ENCODE measurements at places on chromosomes 2 and 18.

DNA sequence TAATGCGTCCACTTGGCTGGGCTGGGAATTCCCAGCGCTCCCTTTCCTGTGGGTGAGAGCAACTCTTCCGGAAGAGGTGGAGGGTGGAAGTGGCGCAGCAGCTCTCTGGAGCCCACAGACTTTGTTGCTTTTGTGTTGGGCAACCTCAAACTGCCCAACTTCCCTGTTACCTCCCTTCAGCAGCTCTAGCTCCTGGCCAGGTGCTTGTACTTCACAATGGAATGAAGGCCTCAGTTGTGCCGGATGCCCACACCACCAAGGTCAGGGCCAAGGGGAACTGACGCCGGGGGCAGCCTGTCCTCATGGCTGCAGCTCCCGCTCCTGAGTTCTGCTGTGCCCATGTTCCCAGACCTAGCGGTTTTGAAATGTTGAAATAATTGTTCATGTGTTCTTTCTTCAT lies 322.9 kb downstream of the GALR1 start:
- DNase-seq: no peak

DNA sequence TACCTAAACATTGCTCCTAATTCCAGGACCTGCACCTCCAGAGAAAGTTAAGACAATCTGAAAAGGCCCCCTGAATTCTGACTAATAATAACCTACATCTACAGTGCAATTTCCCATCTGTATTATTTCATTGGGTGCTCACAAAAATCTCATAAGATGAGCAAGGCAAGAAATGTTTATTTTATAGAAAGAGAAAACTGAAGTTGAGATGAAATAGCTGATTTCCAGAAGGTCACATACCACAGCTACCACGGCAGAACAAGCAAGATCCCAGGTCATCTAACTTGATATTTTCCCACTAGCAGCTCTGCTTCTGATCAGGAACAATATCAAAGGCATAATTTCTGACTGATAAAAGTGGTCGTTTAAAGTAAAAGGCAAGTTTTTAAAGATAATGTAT lies 105.8 kb upstream of the COL5A2 start:
- no peak for DNase-seq

DNA sequence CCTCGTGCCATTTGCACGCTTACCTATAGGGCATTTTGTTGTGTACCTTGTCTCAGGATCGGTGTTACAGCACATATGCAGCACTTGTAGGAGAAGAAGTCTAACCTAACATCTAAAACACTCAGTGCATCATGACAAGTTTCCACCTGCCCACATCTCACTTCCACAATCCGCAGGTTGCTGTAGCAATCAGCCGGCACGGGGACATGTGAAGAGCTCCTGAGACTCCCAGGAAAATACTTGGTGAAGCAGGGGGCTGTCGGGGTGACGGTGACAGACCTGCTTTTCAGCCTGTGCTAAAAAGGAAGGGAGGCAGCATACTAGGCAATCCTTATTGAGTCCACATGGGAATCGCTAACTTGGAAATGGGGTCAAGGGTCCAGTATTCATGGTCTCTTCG lies 172.2 kb downstream of the MYT1L start:
- no peak for DNase-seq

GRCh38 chr2:112768432-112768831 lies 4.0 kb upstream of the CKAP2L start:
- DNase-seq: no peak

- DNase-seq: no peak
These were observed 80.6 kb upstream of the CCDC195 start for GRCh38 chr2:224796695-224797305.

GRCh38 chr2:85889627-85890281 lies 964 bp upstream of the ST3GAL5 start:
- DNase-seq: no peak

- DNase-seq: no peak
These were observed 306.2 kb downstream of the ALK start for GRCh38 chr2:29615183-29615582.

- DNase-seq: no peak
These were observed 74.2 kb upstream of the FHL2 start for GRCh38 chr2:105473011-105473410.

All from HFF-Myc (cell line).